ENCODE measurements at places on chromosomes 2 and 18.

GRCh38 chr18:69759046-69759445 is 188.6 kb downstream of the CD226 start:
- DNase-seq, result no peak

DNA sequence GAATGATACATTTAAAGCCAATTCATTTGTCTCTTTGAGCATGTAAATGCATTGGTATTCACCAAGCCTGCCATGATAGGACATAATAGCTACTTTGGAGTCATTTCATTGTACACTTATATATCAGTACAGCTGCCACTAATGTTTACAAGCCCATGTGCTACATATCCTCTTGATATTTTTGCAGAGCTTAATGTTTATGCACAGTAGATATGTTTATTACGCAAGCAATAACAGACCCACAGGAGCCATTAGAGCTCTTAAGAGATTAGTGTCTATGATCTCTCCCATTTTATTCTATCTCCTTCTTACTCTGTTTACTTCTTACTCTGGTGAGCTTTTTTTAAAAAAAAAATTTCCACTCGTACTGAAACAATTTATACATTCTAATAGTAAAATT is 1132.1 kb upstream of the ZEB2 start:
- no peak for DNase-seq

DNA sequence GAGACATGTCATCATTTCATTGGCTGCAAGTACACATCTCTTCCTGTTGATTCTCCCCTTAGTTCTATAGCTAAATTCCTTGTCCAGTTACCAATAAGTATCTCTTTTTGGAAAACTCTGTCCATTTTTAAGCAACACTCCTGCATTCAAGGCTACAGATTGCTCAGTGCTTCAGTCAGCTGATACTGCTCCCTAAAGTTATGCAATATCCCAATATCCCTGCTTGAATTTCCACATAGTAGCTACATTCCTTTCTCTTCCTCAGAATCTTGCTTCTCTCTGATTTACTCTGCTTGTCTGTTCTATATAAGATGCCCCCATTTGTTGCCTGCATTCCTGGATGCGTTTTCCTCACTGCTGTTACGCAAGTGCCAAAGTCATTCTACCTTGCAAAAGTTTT is 109.8 kb downstream of the PARD3B start:
- DNase-seq, result no peak

DNA sequence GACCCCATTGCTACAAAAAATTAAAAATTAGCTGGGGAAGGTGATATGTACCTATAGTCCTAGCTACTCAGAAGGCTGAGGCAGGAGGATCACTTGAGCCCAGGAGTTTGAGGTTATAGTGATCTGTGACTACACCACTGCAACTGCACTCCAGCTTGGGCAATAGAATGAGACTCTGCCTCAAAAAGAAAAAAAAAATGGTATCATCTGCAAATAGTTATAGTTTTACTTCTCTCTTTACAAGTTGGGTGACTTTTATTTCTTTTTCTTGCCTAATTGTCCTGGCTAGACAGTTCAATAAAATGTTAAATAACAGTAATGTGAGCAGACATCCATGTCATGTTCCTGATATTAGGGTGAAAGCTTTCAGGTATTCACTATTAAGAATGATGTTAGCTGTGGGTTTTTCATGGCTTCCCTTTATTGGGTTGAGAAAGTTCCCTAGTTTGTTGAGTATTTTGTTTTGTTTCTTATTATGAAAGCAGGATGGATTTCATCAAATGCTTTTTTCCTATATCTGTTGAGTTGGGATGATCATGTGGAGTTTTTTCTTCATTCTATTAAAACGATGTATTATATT is 24.9 kb upstream of the ACOXL start:
- no peak for DNase-seq

DNA sequence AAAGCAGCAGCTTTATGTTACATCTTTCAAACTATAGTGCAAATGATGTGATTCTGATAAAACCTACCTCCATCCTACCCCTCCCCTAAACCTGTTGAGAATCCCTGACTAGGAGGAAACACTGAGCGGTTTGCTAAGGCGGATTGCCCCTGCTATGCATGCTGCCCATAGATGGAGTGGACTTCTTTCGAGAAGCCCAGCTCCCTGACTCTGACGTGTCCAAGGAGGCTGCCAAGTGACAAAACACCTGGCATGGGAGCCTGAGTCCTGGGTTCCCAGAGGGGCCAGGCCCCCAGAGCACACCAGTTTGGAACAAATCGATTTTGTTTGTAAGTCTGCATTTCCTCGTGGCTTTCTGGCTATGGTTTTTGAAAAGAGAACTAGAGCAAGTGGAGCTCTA is 1.4 kb upstream of the UXS1 start:
- DNase-seq, result no peak

DNA sequence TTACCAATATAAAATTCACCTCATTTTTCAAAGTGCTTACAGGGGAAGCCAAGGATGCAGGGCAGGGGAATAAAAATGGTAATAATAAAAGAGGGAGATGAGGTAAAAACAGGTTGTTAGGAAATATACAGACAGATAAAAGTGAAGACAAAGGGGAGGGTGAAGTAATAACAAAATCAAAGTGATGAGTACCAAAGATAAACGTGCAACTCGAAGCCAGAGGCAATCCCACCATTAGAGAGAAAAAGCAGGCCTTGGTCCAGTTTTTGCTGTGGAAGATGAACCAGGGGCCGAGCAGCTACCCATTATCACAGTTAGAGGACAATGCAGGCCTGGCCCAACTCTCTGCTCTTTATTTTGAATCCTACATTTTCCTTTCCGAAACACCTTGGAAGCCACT is 99.6 kb upstream of the UPP2 start:
- no peak for DNase-seq

DNA sequence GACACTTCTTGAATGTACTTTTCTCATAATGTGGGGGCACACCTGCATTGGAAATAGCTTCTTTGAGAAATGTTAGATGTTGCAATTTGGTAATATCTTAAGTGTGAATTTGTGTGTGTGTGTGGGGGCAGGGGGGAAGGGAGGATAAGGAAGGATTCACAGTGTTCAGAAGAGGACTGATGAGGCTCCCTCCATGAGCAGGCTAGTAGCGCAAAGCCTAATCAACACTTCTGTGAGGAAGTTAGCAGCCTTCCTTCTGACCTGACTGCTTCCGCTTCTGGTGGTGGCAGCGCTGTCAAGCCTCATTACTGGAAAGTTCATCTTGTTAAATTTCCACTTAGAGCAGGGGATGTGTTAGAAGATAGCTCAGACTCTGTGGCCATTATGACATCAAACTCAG is 295.4 kb upstream of the SPRED2 start:
- no peak for DNase-seq

- DNase-seq, result no peak
Observed at GRCh38 chr2:46747297-46747818, 168.2 kb downstream of the MCFD2 start.

DNA sequence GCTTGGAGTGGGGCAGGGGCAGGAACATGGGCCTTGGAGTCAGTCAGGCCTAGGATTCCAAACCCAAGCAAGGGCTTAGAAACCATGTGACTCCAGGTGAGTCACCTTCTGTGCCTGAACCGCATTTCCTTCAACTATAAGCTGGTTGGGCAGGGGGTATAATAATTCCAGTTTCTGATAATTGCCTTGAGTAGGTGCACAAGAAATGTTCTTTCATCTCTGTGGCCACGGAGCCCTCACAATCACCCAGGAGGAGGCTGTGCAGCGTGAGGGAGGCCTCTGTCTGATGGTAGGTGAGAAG is 112.1 kb upstream of the HAAO start:
- DNase-seq, result no peak

- DNase-seq, result no peak
Observed at GRCh38 chr2:43460174-43460546, 135.7 kb downstream of the THADA start.

GRCh38 chr2:170307052-170307451 is 129.1 kb downstream of the MYO3B start:
- DNase-seq, result no peak

GRCh38 chr18:26697186-26697884 is 149.0 kb upstream of the KCTD1 start:
- DNase-seq, result no peak

DNA sequence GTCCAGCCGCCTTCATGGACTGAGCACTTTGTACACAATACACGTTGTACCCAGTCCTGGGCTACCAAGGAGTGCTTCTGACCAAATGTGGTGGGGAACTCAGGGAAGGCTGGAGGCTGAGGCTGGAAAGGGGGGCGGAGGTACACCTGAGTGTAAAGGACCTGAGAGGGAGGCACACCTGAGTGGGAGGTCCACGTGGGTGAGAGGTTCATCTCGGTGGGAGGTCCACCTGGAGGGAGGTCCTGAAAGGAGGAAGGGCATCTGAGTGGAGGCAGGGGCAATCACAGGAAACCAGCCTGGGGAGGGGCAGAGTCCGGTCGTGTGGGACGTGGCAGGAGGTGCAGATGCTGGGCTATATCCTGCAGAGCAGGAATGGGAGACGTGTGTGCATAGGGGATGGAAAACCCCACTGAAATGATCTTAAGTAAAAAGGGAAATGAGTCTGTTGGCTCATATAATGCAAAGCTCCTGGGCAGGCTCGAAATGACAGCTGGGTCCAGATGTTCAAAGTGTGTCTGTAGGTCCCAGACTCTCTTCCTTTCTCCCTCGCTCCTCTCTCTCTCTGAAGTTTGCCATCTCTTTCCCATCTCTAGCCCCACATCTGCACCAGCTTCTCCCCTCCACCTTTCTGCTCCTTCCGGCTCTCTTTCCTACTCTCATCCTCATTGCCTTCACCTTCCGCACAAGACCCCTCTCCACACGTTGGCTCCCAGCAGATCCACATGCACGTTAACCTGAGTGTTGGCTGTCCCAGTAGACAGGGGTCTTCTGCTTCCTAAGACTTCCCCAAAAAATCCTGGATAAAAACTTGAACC is 137.7 kb downstream of the PXDN start:
- no peak for DNase-seq

- DNase-seq, result no peak
Observed at GRCh38 chr2:38722271-38723061, 28.7 kb downstream of the SRSF7 start.

DNA sequence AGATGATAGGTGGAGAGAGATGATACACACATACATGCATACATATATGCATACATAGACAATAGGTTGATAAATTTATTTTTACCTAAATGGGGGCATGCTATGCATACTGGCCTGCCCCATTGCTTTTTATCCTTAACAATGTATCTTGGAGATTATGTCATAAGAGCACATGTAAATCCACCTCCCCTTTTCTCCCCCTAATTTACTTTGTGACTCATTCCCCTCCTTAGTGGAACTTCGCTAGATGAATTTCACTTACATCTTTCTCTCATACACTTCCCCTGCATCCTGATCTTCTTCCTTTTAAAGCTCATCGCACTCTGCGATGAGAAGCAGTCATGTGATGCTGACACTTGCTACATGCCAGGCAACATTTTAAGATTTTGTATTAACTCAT is 223.6 kb downstream of the C1D start:
- DNase-seq, result no peak

- DNase-seq, result no peak
Observed at GRCh38 chr2:20224164-20224715, 690 bp downstream of the SDC1 start.

DNA sequence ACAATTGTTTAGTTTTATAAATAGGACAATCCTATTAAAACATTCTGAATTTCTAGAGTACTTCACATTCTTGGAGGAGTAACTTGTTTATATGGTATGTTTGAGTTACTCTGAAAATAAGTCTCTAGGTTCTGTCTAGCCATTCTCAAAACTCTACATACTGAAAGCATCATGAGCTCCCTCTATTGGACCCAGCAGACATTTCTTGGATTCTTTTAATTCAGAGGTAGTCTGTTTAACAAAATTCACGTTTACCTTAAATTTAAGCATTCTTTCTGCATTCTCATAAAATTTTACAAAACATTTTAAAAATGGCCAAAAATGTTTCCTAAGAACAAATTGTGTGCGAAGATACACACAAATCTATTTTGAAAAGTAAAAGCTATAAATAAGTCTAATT is 15.3 kb downstream of the SP9 start:
- no peak for DNase-seq

DNA sequence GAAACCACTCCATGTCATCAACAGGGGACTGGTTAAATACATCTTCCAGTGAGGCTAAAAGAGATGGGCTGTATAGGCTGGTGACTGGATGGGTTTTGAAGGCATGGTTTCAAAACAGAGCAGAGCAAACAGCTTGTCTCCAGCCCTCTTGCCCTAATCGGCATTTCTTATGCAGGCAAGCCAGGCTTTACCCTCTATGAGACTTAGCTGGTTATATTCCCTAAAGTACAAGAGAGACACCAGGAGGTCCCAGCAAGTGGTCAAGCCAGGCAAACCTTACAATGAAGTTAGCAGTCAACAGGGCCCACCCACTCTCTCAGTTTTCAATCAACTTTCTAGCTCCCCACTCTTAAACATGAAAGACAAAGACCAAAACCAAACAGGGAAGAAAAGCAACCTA is 19.0 kb downstream of the OSBPL1A start:
- no peak for DNase-seq

- DNase-seq, result no peak
Observed at GRCh38 chr2:11949732-11950523, 203.5 kb downstream of the LPIN1 start.

DNA sequence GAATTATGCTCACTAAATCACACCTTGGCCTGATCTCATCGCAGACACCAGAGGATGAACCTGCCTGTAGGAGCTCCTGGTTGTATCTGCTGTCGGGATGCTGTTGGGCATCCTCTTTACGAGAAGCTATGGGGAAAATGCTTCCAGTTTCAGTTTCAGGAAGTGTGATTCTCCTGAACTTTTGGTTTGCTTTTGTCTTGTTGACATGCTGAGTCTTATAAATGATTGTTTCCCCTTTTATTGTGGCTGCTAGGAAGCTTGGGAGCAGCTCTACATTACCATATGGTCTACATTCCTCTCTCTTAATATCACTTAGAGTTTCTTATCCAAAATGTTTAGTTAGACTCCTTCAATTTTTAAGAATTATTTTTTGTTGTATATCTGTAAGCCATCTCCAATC is 227.5 kb downstream of the MTX2 start:
- DNase-seq, result no peak

GRCh38 chr18:26409091-26409490 is 139.3 kb downstream of the KCTD1 start:
- no peak for DNase-seq

- peak; percentile 22 for DNase-seq
Observed at GRCh38 chr2:210170196-210170445, 1.1 kb downstream of the KANSL1L start.

GRCh38 chr2:214574084-214574781 is 163.4 kb downstream of the VWC2L start:
- no peak for DNase-seq

GRCh38 chr2:8502316-8502715 is 179.5 kb upstream of the ID2 start:
- no peak for DNase-seq
